ENCODE measurements at places on chromosomes 11 and 22.

DNA sequence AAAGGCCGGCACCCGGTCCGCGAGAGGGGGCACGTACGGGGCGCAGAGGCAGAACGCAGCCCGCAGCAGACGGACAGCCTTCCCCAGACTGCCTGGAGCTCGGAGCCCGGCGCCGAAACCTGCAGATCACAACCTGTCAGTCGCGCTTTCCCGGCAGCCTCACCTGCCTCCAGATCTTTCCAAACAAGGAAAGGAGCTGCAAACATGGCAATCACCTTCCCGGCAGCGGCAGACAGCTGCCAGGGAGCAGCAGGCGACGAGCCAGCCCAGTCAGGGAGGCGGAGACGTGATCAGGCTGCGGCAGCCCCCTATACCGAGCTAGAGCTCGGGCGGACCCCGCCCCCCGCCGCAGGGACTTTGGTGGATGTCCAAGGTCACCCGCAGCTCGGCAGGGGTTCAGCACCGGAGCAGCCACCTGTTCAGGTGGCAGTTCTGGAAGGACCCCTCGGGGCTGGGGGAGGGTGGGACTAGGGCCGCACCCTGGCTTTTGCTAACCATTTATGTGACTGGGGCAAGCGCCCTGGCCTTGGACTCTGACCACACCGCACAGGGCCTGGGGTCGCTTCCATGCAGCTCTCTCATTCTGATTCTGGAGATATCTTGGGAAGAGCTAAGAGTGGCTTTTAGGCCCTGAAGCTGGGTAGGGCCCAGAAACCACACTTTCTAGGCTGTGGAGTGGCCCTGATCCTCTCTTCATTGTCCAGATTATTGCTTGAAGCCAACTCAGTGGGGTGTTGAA, 143.8 kb downstream of the NECTIN1 start:
- DNase-seq: no peak

GRCh38 chr11:35605706-35606105, 12.6 kb upstream of the FJX1 start:
- DNase-seq: no peak

GRCh38 chr11:21037850-21038249, 368.5 kb downstream of the NELL1 start:
- DNase-seq: no peak

DNA sequence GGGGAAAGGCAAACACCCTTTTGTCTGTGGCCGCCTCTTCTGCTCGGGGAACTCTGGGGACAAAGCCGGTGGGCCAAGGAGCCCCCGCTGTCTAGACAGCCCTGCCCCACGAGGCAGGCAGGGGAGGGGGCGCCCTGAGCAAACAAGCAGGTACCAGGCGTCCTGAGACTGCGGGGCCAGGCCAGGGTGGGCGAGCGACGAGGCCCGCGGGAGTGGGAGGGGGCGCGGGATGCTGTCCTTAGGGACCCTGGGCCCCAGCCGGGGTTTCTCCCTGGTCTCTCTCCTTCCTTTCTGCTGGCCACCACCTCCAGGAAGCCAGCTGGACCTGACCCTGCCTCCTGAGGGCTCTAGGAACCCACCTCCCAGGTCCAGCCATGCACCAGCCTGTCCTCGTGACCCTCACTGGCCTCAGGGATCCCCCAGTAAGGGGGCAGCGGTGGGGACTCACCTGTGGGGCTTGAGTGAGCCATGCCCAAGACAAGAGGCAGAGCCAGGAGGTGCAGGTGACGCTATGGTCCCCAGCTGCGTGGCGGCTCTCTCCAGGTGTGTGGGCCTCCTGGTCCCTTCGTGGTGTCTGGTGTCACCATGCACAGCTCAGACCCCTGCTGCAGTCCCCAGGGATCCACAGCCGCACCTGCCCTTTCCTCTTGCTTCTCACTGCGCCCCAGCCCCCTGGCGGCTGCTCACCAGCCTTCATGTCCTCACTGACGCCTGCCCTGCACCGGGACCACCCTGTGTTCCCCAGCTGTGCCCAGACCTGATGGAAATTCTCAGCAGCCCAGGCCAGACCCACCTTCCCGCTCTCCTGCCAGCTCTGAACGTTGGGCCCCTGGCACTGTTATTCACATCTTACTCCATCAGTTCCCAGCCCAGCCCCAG, 26.5 kb upstream of the MUC5AC start:
- DNase-seq: no peak

- no peak for DNase-seq
Measured at GRCh38 chr11:67118181-67118766, 789 bp upstream of the KDM2A start.

DNA sequence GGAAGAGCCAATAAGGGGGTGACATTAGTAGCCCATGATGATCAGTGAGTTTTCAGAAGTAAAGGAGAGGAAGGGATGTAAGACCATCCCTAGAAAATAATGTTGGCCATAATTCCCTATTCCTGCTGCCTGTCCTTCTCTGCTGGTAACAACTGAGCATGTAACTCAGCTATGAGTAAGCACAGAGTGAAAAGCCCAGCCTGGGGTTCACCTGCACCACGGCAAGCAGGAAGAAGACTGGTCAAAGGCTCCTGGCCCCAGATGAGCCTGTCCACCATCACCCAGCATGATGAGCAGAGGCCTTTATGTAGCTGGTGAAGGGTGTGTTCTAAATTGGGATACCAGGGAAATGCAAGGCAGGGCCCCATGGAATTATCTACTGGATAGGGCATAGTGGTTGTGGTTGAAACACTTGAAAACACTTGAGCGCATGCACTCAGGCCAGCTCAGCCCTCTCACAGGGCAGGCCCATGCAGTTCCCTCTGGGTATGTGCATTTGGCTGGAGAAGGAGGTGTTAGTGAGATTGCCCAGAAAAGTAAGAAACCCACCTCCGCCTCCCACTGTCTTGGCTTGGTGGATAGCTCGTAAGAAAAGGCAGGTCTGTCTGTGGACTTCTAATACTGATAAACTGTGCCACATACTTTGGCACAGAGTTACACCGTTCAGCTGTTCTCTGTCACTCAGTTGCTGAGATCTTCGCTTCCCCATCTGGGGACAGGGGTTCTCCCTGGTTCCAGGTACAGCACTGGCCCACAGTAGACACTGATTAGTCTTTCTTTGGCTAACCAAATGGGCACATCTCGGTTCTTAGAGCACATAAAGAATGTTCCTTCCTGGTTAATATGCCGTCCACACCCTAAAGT, 86.8 kb downstream of the AMOTL1 start:
- no peak for DNase-seq

- DNase-seq: no peak
Measured at GRCh38 chr11:78787696-78788095, 213.0 kb upstream of the NARS2 start.

DNA sequence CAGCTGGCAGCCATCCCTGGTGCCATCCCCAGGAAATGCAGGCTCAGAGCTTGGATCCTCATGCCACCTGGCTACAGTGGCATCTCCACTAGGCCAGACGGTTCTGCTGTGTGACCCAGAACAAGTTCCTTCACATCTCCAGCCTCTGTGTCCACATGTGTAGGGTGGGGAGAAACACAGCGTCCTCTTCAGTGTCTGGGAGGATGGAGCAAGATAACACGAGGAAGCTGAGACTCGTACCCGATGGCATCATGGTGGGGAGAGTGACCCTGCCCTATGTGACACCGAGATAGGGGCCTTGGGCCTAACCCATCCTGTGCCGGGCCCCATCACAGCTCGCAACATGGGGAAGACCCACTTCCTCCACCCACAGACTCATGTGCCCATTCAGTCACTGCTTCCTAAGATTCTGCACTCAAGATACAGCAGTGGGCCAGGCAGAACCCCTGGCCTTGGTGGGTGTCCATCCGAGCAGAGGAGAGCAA, 78.5 kb downstream of the MORC2 start:
- DNase-seq: no peak

GRCh38 chr11:69470301-69470700, 11.2 kb upstream of the LINC01488 start:
- DNase-seq: no peak

- DNase-seq: no peak
Measured at GRCh38 chr22:27329966-27330645, 471.4 kb downstream of the MN1 start.

GRCh38 chr11:27698872-27699241, 1.4 kb downstream of the BDNF start:
- peak; percentile 9 for DNase-seq

DNA sequence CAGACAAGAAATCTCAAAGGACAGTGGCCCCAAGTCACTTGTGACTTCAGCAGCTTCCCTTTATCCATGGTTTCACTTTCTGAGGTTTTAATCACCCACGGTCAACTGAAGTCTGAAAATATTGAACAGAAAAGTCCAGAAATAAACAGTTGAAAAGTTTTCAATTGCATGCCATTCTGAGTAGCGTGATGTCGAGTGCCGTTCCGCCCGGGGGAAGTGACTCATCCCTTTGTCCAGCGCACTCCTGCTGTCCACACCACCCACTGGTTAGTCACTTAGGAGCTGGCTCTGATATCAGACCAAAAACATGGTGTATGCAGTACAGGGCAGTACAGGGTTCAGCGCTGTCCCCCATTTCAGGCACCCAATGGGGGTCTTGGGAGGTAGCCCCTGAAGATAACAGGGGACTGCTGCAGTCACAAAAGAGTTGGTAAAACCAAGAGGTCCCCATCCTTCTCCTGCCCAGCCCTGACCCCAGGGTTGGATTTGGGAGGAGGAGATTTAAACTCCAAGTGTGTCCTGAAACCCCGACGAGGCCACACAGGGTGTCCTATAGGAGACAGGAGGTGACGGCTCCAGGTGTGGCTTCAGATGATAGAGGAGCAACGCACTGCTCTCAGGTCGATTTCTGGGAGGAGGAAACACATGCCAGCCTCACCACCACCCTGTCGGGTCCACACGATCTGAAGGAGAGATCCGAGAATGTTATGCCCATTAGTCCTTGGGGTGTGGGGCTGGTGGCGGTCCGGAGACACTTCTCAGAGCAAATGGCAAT, 390.1 kb downstream of the CTTN start:
- DNase-seq: no peak

DNA sequence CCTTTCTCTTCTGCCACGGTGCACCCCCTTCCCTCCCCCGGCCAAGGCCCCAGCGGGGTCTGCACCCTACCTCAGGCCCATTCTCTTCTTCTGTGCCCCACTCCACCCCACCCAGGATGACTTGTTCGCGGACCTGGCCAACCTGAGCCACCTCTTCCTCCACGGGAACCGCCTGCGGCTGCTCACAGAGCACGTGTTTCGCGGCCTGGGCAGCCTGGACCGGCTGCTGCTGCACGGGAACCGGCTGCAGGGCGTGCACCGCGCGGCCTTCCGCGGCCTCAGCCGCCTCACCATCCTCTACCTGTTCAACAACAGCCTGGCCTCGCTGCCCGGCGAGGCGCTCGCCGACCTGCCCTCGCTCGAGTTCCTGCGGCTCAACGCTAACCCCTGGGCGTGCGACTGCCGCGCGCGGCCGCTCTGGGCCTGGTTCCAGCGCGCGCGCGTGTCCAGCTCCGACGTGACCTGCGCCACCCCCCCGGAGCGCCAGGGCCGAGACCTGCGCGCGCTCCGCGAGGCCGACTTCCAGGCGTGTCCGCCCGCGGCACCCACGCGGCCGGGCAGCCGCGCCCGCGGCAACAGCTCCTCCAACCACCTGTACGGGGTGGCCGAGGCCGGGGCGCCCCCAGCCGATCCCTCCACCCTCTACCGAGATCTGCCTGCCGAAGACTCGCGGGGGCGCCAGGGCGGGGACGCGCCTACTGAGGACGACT, 15.9 kb downstream of the RTN4RL2 start:
- no peak for DNase-seq

- DNase-seq: no peak
Measured at GRCh38 chr22:29205594-29206371, at the start of gene EMID1. EMID1 (plus strand) TSS chr22:29205896; CDS start chr22:29206039, 143 bp downstream.

DNA sequence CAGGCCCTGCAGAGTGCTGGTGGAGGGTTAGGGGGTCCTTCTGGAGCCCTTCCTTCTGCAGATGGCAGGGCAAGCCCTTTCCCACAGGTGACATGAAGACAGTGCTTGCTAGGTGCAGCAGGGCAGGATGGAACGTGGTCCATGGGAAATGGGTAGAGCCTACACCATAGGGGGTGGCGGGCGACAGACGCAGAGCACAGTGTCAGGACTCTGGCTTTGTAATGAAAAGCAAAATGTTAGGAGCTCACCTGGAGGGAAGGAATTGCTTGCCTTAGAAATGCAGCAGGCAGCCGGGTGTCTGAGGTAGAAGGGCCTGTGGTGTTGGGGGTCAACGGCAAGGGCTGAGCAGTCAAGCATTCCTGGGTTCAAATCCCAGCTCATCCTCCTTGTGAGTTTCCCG, 54.9 kb downstream of the ARHGAP8 start:
- DNase-seq: no peak

- DNase-seq: no peak
Measured at GRCh38 chr22:45475063-45475747, 27.5 kb upstream of the FBLN1 start.

GRCh38 chr11:99973993-99974392, 713.1 kb upstream of the ARHGAP42 start:
- no peak for DNase-seq

DNA sequence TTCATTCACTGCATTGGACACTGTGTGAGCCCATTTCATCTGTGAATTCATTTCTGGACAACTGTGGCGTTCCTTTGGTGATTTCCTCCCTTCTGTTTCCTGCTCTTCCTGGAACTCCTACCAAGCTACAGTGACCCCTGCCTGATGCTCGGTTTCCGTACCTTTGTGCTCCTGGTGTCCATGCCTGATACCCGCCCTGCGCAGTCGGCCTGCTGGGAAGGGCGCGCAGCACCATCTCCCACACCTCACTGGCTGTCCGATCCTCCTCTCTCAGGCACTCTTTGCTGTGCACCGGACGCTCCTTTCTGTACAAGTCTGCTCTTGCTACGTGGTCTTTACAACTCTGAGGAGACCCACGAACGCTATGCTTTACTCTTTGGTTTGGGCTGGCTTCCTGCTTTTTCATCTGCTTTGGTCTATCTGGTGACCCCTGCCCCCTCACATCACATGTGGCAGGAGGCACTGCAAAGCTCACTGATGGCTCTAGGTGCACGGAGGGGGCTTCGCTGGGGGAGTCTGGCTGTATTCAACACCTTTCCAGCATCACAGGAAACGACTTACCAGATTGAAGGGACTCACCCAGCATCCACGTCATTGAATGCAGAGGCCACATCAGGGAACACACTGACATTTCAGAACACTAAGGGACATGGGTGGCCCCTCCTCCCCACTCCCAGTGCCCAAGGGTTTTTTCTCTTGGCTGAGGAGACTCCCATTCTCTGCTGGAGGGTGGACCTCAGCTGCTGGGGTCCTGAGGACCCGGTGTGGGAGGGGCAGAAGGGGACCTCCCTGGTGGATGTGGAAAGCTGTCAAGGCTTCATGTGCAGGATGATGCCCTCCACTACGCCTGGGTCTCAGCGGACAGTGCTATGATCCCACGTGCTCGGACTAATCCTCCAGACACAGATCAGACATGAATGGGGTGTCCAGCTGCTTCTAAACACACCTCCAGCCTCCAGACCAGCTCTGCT, 27.0 kb upstream of the MOB2 start:
- no peak for DNase-seq
